Lower leg skin (tissue), 4 donors: ENCODE measurements at places on chromosomes 16 and 17. TPM values are rescaled to one million over a fixed set of nuclear protein-coding genes. Genes with fewer than 3 reads are reported as not detected.

DNA sequence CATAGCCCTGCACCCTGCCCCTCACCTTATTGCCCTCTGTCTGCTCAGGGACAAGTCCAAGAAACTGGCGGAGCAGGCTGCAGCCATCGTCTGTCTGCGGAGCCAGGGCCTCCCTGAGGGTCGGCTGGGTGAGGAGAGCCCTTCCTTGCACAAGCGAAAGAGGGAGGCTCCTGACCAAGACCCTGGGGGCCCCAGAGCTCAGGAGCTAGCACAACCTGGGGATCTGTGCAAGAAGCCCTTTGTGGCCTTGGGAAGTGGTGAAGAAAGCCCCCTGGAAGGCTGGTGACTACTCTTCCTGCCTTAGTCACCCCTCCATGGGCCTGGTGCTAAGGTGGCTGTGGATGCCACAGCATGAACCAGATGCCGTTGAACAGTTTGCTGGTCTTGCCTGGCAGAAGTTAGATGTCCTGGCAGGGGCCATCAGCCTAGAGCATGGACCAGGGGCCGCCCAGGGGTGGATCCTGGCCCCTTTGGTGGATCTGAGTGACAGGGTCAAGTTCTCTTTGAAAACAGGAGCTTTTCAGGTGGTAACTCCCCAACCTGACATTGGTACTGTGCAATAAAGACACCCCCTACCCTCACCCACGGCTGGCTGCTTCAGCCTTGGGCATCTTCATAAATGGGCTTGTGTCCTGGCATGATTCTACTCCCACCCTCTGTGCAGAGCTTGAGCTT, 6.3 kb upstream of the NFATC3 start:
- peak; percentile 82 for DNase-seq

DNA sequence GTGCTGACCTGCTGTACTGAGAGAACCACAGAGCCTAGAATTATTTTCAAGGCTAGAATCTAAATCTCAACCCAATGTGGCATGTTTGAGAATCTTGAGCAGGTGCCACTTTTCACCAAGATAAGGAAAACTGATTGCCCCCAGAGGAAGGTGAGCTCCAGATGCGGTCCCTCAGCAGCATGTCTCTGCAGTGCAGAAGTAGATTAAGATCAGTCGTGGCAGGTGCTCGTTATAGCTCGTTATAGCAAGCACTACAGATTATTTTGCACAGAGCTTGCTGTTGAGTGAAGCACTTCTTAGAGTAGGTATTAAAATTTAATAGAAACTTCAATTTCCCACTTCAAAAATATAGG, 176.0 kb downstream of the AATF start:
- no peak for DNase-seq

DNA sequence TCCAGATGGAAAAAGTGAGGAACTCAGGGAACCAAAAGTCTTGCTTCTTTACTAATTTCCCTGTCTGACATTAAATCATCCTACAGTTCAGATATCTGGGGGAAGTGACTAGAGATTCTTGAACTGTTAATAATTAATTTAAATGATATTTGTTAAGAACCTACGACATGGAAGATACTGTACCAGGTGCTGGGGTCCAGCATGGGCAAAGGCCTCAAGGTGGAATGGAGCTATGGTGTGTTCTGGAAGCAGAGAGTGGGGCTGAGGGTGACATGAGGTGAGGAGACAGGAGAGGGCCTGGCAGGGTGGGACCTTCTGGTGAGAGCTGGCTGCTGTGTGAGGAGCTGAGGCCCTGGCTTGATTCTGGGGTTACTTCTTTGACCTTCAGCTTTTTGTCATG, 6.0 kb upstream of the CCL2 start:
- DNase-seq: no peak

DNA sequence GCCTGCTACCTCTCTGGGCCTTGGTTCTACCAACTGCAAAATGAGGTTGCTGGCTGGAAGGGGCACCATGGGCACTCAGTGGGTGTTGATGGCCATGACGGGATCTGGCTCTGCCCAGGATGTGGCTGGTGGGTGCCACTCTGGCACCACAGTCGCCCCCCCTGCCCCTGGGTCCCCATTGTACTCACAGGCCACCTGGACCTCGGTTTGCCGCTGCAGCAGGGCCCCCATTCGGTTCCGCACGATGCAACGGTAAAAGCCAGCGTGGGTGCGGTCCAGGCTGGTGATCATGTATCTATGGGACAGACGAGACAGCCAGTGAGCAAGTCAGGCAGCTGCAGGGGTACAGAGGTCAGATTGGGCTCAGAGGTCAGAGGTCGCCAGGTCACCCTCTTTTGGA, 160.1 kb upstream of the CDC42EP4 start:
- DNase-seq: no peak

DNA sequence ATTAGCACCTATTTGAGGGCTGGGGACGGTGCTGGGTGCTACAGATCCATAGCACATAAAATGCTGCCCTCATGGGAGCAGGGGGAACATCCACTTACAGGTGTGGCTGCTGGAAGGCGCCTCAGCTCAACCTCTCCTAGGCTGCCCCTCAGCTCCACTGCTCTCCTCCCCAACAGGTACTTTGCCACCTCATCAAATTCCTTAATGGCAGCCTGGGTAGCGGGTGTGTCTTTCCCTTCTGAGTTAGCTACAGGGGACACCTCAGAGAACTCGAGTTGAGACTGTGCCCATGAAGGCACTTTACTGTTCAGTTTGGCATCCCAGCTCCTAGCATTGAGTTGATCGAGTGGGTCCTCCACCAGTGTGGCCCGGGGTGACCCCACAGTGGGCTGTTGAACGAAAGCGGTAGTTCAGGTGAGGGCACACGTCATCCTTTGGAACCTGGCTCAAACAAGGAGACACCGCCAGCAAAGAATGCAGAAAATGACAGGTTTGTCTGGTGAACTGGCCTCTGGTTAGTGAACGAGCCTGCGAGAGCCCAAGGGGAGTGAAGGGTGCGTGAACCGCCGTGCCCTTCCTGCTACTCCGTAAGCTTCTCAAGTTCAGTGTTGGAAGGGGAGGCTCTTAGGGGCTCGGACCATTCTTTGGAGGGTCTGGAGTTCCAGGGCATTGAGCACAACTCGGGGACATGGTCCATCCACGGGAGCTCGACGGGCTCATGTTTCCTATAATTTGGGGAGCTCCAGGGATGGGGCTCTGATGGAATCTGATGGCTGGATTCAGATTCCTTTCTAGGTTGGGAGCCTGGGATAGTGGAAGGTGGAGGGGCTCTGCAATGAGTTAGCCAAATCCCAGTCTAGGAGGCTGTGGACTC, 3.5 kb upstream of the CMIP start:
- DNase-seq: no peak

DNA sequence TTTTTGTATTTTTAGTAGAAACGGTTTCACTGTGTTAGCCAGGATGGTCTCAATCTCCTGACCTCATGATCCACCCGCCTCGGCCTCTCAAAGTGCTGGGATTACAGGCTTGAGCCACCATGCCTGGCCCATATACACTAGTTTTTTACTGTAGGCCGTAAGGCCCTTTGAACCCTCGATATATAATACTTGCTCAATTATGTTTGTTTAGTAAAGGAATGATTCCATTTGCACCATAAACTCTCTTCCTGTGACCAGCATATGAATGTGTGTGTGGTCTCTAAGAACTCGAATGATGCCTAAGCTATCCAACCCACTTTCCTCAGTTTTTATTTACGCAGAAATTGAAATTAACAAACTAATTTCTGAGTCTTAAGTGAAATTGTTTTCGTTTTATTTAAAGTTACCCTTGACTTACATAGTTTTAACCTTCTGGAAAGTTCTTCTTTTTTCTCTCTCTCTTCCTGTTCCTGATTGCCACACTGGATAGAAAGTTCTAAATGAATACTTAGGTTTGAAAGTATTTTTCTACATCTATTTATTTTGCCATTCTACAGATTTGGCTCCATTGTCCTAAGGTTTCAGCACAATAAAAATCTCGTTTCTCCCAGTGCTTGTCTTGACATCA, 37.9 kb downstream of the PIGL start:
- no peak for DNase-seq

- no peak for DNase-seq
These were observed 460.4 kb upstream of the ASIC2 start for GRCh38 chr17:33753452-33753851.

DNA sequence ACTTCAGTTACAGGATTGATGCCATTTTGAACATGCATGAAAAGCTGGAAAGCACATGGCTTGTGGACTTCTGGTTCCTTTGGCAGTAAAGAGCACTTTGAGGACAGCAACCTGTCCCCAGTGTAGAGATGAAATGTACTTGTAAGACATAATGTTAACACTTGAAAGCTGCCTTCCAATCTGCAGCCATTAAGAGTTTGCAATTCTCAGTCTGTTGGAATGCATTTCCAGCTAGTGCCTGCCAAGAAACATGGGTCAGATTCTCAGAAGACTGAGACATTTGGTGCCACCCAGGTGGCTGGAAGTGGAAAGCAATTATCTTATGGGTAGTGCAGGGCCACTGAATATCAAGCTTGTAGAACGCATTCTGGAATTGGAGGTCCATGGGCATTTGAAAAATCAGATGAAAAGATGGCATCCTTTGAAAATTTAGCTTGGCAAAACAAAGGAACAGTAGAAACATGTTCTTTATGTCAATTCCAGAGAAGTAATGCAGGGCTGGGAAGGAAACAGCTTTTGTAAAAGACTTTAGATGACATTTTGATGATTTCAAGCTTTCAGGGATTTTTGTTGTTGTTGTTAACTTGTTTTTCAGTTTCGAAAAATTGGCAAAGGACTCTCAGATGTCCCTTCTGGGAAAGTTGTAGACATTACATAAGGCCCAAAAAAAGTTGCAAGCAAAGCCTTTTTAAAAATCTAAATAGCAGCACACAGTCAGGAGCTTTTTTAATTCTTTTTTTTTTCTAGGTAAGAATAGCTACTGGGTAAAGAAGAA, 147.0 kb downstream of the ABCA8 start:
- DNase-seq: no peak

DNA sequence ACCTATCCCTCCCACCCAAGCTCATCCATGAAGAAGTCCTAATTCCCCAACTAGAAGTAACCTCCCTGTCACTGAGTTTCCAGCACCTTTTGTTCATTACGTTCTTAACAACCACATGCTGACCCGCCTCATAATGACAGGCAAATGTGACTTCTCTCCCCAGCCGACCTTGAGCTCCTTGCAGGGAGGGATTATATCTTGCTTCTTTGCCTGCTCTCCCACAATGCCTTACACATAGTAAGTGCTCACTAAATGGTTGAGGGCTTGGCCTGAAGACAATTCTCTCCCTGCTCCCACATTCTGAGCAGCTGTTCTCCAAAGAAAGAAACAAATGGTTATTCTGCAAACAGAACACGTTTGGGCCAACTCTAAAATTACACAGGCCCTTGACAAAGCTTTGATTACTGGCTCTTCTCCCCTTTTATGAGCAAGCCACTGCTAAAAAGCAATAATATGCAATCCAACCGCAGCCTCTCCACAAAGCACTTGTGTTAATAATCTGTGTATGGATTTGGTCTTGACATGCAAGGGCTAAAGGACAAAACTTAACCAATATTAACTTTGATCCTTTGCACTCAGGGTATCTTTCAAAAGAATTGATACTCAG, 23.2 kb downstream of the SLC39A11 start:
- DNase-seq: no peak

Gene SULT1A3
- 19.3 TPM for total RNA-seq

Gene CDH3
- 42.1 TPM for total RNA-seq

Gene HSD17B2
- 3.0 TPM for total RNA-seq

Gene TEX14
- 0.26 TPM for total RNA-seq

Gene GFAP
- total RNA-seq: 0.25 TPM

Gene SCPEP1
- 155 TPM for total RNA-seq

Gene NPTX1
- 2.5 TPM for total RNA-seq

Gene CCL14
- total RNA-seq: 3.5 TPM

Gene HAPSTR1
- 53.1 TPM for total RNA-seq
